ENCODE measurements at places on chromosomes 13 and 19.

DNA sequence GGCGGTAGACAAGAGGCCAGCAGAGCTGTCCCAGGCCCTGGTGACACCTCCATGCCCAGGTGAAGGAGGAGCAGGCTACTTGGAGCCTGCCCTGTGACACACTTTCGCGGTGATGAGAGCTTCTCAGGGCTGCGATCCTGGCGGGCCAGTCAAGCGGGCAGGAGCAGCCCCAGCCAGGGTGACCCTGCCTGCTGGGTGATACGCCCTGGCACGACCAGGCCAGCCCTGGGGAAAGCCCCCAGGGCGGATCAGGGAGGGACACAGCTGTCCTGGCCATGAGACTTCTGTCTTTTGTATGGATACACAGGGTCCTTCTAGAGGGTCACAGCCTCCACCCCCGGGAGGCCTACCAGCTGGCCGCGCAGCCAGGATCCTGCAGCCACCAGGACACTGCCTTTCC lies 13.1 kb downstream of the DNM2 start:
- no peak for DNase-seq

DNA sequence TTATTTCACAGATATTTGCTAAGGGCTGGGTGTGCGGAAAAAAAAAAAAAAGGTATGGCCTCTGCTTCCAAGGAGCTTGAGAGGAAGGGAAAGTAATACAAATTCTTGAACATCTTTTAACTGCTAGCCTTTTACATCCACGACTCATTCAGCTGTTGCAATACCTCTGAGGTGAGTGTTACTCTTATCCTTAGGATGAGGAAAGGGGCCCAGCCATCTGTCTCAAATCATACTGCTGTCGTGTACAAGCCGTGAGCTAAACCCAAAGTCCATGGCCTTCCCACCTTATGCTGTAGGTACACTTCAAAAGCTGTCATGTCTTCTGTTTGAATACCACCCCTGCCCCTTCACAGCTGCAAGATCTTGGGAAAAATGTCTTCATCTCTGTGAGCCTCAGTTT lies 146.8 kb downstream of the KCNRG start:
- no peak for DNase-seq

- DNase-seq = no peak
Measured at GRCh38 chr19:49727217-49728030, 35.7 kb downstream of the TSKS start.

- DNase-seq = no peak
Measured at GRCh38 chr19:41745756-41746155, 9.6 kb upstream of the CEACAM6 start.

DNA sequence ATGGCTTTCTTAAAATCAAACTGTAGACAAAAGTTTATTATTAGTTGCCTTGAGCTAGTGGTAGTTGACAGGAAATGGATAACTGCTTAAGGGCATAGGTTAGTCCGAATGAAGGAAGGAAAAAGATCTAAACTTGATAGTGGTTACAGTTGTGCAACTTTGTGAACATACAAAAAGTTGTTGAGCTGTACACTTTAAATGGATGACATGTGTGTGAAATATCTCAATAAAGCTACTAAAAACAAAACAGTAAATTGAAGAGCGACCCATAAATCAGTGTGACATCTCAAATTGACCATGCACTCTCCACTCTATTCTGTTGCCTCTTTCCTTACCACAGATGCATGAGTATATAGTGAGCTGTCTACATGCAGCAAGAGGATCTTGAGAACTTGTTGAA lies 1757.8 kb downstream of the PCDH9 start:
- no peak for DNase-seq

DNA sequence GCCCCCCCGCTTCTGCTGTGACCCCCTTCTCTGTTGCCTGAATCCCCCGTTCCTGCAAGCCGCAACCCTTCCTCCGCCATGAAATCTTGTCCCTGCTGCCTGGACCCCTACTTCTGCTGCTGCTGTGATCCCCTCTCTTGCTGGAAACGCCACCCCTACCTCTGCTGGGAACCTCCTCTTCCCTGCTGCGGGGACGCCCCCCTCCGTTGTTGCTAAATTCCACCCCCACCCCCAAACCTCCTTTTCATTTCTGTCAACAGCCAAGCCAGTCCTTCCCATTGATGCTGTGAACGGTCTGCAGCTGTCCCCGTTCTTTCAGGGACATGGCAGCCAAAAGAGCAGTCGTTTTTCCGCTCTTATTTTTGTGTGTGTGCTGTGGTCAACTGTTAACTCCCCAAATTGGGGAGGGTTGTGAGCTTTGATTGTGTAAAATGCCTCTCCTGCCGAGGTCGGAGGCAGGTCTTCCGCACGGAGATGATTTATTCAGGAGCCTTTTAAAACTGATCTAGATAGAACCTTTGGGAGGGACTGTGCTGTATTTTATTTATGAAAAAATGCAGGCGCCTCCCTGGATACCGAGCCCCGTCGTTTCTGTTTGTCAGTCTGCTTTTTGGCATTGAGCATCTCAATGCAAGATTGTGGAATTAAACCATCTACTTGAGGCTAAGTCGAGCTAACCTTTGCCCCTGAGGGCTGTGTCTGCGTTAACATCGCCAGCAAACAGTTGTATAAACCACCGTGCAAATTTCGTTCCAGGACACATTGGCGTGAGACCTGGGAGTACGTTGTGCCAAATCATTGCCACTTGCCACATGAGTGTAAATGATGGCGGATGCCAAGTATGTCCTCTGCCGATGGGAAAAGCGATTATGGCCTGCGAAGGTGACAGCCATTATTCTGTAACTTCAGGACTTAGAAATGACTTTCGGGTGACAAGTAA lies 27.9 kb upstream of the NDUFS7 start:
- DNase-seq = no peak

- no peak for DNase-seq
Measured at GRCh38 chr13:76848596-76848995, 37.6 kb downstream of the KCTD12 start.

DNA sequence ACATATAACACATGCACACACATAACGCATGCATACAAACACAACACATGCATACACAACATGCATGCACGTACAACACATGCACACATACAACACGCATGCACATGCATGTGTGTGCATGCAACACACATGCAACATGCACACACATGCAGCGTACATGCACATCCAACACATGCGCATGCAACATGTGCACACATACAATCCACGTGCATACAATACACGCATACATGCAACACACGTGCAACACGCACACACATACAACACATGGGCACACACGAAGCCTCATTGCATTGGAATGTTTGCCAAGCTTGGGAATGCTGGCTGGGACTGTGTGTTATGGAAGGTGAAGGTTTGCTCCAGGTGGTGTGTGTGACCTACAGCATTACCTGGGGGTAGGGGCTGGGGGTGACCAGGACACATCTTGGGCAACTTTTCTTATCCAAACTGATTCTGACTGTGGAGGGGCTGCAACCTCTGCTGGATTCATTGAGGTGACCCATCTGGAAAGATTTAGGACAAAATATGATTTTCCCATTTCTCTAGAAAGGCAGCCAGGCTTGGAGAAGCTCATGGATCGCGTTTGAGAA lies 58.9 kb downstream of the SPACA7 start:
- no peak for DNase-seq

DNA sequence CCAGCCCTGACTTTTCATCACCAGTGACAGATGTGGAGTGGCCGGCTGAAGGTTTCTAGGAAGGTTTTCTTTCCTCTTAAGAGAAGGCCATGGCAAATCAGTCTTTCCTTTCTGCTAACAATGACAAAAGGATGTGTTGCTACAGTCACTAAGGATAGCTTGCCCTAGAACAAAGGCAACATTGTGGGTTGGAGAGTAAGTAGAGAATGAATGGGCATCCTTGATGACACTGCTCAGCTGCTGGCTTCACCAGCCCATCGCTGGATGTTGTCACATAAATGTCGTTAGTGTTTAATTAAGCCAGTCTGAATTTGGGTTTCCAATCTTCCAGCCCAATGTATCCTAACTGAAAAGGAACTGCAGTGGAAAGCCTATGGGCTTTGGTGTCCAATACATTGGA lies 168.4 kb downstream of the ZIC5 start:
- no peak for DNase-seq

DNA sequence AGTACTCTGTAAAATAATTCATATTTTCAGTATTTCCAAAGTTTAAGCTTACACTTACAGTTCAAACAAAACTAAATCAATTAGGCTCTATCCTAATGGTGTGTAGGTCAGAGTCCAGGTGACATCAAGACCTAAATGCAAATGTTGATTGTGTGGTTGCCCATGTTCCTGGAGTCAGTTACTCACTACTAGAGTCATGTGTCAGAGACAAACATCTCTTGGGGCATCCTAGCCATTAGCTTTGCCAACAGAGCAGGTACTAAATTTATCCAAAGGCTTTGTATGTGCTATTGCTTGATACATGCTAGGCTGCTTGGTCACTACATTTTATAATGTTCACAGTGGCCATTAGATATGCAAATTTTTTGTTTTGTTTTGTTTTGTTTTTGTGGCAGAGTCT lies 11.7 kb downstream of the SPRY2 start:
- DNase-seq = no peak

- no peak for DNase-seq
Measured at GRCh38 chr13:74070065-74070464, 64.1 kb downstream of the KLF12 start.

GRCh38 chr13:103130146-103130545 lies 63.9 kb upstream of the SLC10A2 start:
- no peak for DNase-seq

DNA sequence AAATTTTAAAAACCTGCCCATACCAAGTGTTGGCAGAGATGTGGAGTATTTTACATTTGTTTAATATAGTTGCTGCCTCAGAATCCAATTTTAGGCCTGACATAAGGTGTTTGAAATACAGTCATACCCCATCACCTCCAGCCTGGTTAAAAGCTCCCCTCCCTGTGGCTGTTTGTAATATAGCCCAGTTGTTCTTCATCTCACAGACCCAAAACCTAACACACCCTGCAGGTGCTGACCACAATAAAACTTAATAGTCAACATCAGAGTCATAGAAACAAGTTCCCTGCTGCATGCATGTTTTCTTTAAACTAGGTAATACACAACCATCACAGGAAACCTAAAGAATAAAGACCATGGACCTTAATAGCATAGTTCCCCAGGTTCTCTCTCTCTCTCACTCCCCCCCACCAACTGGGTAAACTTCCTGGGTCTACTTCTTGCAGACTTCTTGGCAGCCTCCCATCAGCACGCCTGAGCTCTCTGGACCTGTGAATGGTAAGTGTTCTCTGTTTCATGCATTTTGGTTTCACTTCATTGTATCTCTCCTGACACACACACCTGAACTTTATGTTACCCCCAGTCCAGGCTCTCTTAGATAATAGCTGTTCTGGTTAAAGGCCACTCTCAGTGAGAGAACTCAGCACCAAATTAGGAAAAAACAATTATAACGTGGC lies 1369.9 kb downstream of the EFNB2 start:
- DNase-seq = no peak

DNA sequence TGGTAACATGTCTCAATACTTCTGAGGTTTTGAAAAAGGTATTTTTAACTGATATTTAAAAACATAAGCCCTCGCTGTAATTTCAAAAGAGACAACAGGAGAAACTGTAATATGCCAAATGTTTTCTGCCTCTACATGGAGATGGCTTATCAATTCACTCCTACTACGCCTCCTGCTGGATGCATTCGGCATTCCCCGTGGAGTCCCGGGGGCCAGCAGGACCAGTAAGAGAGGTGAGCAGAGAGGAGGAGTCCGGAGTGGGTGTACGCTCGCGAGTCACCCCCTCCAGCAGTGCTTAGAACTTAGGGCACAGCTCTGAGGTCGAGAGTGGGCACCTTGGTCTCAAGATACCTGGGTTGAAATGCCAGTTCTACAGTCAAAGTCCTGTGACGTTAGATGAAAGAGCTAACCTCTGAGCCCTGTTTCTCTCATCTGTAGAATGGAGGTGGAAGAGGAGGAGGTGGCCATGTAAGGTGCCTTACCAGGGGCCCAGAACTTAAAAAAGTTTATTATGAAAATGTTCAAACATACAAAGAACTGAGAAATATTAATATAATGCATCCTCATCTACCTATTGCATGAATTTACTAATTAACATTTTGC lies 110.2 kb downstream of the STK24 start:
- DNase-seq = no peak

DNA sequence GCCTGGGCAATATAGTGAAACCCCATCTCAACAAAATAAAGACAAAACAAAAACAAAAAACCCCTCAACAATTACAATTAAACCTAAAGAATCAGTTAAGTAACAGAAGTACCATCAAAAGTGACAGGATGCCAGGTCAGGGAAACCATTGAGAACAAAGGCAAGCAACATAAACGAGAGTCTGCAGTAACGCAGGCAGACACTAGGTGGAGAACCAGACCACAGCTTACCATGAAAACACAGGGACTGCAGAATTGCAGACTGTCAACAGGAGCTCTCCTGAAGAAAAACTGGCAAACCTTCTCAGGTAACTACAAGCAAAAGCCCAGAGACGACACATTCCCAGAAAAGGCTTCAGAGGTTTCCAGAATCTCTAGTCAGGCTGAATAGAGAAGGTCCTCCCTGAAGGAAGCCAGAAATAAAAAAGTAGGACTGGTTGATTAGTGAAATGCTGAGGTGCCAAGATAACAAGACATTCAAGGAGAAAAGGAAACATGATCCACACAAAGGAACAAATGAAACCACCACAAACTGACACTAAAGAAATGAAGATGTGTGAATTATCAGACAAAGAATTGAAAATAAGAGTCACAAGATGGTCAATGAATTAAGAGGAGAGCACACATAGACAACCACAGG lies 2.2 kb upstream of the ZNF665 start:
- no peak for DNase-seq

DNA sequence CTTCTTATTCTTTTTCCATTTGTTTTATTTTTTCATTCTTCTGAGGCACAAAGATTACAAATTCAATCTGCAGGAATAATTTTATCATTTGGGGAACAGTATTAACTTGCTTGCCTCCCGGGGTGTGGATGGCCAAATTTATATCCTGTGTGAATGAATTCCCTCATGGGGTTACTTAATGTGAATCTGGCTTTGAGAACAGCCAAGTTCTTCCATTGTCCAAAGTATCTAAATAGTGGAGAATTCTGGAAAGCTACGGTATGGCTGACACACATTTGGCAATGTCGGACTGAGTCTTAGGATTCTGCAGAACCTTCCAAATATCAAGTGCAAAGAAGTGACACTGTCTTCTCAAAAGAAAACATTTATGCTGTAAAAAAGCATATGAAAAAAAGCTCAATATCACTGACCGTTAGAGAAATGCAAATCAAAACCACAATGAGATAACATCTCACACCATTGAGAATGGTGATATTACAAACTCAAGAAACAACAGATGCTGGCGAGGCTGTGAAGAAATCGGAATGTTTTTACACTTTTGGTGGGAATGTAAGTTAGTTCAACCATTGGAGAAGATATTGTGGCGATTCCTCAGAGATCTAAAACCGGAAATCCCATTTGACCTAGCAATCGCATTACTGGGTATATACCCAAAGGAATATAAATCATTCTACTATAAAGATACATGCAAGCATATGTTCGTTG lies 620.2 kb downstream of the EFNB2 start:
- DNase-seq = no peak

DNA sequence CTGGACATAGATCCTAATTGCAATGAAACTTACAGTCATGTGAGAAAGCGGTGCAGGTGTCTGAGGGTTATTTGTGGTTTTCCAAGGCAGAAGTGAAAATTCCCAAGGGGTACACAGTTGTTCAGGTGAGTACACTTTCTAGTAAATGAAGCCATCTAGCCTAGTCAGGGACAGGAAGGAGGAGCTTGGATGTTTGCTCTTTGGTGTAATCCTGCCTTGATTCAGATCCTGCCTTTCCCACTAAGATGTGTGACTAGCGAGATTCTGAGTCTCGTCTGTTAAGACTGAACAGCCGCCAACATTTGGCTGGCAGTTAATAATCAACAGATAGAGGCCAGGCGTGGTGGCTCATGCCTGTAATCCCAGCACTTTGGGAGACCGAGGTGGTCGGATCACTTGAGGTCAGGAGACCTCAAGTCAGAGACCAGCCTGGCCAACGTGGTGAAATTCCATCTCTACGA lies 2.5 kb downstream of the RPS9 start:
- no peak for DNase-seq
